GOT3 (cell line): ENCODE measurements at places on chromosomes 3 and 15.

DNA sequence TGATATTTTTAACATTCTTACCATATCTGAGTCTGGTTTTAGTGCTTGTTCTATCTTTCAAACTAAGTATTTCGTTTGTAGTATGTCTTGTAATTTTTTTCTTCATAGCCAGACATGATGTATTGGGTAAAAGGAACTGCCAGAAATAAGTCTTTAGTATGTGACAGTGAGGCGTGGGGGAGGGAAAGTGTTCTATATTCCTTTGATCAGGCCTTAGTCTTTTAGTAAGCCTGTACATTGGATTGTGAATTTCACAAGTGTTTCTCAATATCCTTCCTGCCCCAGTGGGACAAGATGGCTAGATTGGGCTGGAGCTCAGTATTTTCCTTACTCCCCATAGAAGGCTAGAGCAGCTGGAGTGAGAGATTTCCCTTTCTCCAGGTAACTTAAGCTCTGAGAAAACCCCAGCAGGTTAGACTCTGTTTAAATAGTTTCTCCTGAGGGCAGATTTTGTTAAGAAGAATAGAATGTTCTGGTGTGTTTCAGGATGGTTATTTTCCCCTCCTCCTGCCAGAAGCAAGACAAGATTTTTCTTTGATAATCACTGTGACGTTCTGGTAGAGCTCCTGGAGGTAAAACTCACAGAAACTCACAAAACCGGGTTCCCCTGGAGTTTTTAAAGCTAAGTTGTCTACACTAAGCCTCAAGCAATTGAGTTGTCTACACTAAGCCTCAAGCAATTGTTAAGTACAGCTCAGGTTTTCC, 140.7 kb upstream of the ARPP21 start:
- no peak for DNase-seq

DNA sequence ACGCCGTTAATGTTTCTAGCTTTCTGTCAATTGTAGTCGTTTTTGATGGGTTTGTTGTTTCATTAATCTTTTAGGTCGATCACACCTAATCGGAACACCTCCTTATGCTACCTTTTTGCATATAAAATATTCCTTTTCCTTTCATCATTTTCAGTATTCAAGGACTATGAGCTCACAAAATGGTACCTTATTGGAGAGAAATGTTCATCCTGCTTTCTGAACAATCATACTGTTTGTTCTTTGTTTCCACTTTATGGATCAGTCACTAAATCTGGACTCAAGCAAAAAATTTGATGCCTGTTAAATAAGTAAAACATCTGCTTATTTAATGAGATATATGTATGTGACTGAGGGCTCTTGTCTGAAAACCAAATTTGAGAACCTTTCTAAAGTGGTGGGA, 1.1 kb downstream of the KIF15 start:
- no peak for DNase-seq

DNA sequence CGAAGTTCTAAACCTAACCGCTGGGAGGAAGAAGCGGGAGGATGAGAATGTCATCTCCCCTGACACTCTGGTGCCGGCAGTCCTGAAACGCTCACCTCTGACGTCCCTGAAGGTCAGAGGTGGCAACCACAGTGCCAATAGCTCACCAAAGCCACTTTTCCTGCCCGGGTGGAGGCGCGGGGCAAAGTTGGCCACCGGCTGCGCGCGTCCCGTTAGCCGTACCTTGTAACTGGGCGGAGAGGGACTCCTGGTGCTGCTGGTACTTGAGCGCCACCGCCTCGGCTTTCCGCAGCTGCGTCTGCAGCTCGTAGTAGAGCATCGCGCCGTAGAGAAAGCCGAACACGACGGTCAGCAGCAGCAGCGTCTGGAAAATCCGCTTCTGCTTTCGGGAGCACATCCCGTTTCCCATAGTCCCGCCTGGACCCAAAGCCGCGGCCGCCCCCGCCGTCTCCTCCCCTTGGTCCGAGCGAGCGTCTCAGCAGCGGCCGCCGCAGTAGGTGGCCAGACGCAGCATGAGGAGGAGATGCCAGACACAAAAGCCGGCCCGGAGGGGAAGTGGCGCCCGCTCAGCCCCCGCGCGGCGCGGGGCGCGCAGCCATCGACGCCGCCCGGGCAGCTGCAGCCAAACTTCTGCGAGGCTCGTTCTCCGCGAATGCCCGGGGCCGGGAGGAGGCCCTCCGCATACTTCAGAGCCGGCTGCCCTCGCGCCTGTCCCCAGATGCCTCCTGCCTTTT, 680 bp downstream of the GOLIM4 start:
- peak; percentile 76 for DNase-seq

DNA sequence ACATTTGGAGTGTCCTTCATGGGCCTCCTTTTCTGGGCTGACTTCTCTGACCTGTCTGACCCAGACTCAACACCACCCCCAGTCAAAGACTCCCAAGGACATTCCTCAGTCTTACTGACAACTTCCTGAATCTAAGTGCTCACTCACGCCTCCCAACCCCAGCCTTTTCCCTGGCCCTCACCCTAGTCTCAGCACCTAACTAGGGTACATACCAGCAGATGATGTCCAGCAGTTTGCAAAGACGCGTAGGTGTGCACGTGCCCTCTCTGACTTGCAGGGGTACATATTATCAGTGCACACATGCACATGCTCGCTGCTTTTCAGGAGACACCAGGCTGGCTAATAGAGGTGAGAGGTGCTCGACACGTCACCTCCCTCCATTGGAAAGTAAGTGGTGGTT, 38.7 kb upstream of the SLCO2A1 start:
- no peak for DNase-seq

DNA sequence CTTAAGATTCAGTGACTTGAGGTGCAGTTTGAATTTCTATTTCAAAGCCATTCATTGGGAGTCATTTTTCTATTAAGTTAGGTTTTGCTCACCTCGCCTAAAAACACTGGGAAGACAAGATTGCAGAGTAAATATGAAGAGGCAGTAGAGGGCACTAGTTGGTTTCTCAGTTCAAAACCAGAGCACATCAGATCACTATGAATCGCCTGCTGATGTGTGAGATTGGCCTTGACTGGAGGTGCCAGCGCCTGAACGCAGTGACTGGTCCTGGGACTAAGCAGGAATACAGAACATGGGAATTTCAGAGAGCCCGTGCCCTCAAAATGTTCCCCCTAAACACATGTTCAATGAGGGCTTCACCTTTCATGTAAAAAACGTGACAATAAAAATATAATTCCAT, 229.0 kb downstream of the ITPR1 start:
- no peak for DNase-seq

DNA sequence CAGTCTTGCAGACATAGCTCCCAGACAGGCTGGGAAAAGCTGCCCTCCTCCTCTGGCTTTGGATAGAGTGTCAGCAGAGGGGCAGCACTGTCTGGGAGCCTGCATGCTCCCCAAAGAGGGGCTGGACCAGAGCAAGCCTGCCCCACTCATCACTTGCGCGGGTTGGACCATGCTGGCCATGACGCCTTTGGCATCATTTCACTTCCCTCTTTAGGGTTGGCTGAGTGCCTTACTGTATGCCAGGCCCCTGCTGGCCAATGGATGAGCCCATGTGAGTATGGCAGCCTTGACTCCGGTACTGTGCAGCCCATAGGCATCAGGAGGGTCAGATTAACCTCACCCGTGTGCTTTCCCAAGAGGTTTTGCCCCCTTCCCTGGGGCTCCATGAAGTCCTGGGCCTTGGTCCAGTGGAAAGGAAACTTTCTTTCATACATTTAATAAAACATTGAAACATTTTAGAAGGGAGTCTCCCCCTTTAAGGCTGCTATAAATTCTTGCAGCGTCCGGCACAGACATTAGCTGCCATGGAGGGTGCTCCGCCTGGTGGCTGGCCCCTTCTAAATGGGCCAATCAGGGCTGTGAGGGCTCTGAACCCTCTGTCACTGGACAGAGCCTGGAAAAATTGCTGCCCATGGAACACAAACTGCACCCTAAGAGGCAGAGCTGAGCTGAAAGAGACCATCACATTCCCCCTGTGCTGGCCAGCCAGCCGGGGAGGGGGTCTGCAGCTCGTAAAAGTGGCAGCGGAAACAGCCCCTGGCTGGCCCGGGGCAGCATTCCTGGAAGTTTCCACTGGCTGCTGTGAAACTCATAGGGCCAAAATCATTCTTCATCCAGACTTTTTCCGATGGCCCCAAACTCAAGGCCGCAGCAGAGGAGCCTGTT, 20.8 kb upstream of the DUSP7 start:
- DNase-seq = no peak

DNA sequence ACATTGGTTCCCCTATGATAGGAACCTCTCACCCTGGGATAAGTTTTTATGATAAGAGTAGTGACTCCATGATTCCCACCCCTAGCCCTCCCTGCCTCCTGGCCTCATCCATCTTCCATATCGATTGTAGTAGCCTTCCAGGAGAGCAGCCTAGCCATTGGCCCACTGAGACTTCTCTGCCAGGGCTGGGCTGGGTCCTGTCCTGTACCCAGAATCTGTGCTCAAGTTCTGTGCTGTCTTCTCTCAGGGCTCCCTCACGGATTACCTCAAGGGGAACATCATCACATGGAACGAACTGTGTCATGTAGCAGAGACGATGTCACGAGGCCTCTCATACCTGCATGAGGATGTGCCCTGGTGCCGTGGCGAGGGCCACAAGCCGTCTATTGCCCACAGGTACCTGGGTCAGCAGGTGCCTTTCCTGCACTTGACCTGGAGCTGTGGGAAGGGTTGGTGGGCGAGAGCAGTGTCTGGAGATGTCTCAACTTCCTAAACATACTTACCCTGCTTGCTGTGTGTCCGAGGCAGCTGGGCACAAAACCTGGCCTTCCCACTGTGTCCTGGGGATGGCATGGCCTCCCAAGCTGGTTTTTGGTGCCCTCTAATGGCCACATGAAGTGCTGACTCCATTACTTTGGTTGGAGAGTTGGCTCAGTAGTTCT, 16.6 kb upstream of the EXOG start:
- peak; percentile 18 for DNase-seq

DNA sequence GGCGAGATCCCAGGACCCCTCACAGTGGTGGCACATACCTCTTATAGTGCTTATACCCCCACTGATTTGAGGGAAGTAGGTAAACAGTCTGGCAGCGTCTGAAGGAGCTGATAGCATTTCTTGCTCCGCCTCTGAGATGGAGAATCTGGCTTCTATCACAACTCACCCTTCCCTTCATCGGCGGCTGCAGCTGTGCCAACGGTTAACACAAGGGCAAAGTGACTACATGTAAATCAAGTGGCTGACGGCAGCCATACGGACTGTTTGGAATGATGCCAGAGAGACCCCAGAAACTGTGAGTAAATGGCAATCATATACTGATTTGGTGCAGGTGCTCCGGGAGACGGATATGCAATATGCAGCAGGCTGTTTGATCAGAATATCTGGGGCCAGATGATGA, 66.8 kb upstream of the UNC13C start:
- DNase-seq = no peak

DNA sequence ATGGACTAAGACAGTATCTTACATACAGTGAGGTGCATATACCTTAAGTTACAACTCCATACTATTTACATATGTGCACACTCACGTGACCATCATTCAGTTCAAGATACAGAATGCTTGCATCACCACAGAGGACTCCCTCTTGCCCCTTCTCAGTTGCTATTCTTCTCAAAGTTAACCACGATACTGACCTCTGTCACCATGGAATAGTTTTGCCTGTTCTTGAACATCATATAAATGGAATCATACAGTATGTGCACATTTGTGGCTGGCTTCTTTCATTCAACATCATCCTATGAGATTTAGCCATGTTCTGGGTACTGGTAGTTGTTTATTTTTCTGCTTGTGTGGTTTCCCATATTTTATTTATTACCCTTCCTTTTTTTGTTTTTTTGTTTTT, 10.4 kb upstream of the ZSCAN2 start:
- no peak for DNase-seq

- no peak for DNase-seq
Measured at GRCh38 chr15:95024351-95024750, 793.0 kb downstream of the MCTP2 start.

DNA sequence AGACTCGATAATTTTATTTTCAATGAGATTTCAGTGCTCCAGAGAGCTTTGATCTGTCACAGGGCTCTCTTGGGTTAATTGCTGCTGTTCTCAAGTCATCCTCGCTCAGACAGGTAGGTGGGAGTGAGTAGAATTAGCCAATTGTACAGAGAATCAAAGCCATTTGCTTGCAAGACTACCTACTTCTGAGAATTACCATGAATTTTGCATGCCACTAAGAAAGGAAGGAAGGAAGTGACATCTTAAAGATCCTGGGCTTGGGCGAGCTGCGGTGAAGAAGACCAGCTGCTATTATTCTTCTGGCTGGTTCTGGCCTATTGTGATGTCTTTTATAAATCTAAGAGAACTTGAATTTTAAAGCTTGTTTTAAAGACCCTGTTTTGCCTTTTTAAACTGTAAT, 154.1 kb upstream of the LPP start:
- no peak for DNase-seq

GRCh38 chr3:34202975-34203374, 404.5 kb downstream of the PDCD6IP start:
- no peak for DNase-seq

GRCh38 chr15:38684440-38685010, 119.9 kb upstream of the RASGRP1 start:
- no peak for DNase-seq

- no peak for DNase-seq
Measured at GRCh38 chr3:24185738-24186384, 240.8 kb downstream of the NR1D2 start.

- DNase-seq = no peak
Measured at GRCh38 chr15:92448370-92448769, 54.7 kb downstream of the ST8SIA2 start.
